Cortex of kidney (tissue), 1 donor: ENCODE measurements at places on chromosomes 5 and 9.

DNA sequence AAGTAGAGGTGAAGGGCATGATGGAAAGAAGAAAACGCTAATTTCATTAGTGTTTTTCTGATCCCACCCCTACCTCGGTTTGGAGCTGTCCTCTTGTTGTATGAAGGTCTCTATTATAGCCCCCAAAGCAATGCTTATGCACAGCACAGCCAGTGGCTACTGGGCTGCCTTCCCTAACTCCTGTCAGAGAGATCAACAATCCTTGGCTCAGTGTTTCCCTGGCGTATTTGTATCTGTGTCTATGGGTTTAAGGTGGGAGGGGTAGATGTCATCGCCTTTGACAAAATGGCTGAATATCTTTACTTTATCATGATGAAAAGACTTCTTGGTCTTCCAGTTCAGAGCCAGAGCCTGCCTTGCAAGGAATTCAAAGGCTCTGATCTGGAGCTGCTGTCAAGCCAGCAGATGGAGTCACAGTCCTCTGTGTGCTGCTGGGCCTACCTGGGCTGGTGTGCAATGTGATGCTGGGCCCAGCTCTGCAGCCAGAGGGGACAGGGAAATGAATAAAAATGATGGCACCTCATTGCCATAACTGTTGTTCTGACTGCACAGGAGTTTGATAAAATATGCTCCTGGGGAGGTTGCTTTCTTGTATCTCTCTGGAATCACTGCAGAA is 20.1 kb upstream of the HSPA9 start:
- no peak for DNase-seq

- no peak for DNase-seq
Measured at GRCh38 chr9:99027443-99027842, 77.5 kb upstream of the TGFBR1 start.

GRCh38 chr9:69317081-69317480 is 7.9 kb upstream of the ENTREP1 start:
- no peak for DNase-seq

GRCh38 chr9:136341042-136341655 is 13.8 kb downstream of the GPSM1 start:
- no peak for DNase-seq
